Body of pancreas (tissue), 4 donors: ENCODE measurements at places on chromosomes 7 and 10.
A peak's percentile ranks its signal among the peaks of the same experiment; 100 is the strongest.

DNA sequence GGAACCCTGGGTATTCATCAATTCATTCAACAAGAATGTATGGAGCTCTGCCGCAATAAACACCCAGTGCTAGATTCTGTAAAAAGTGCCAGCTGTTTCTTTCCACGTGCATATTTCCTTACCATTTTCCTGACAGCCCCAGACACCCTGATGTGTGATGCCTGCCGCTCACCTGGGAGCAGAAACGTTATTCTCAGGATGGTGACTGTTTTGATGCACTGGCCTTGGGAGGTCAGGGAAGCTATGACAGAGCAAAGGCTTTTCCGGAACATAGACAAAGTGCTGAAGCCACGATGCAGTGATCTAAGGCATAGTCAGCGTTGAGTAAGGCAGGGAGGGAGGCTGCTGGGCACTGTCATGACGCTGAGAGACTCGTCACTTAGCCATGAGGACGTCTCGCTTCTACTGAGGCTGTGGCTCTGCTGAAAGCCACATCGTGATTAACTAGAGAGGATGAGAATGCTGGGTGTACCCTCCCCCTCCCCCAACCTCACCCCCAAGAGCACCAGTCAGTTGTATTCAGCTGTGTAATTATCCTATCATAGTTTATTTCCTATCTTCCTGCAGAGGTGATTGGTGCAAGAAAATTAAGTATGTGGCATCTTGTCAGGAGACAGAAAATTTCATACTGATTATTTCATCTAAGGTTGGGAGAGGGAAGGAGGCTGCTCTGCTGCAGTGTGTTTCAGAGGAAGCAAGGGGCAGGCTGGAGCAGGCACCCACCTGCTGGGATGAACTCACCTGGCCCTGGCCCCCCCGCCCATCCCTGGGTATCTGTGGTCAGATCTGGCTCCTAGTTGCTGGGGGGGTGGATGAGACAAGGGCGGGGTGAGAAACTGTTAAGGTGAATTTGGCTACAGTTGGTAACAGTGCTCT is 48.8 kb upstream of the SMNDC1 start:
- no peak for DNase-seq

- no peak for DNase-seq
These were observed 149.5 kb upstream of the PHF14 start for GRCh38 chr7:10824154-10824553.

DNA sequence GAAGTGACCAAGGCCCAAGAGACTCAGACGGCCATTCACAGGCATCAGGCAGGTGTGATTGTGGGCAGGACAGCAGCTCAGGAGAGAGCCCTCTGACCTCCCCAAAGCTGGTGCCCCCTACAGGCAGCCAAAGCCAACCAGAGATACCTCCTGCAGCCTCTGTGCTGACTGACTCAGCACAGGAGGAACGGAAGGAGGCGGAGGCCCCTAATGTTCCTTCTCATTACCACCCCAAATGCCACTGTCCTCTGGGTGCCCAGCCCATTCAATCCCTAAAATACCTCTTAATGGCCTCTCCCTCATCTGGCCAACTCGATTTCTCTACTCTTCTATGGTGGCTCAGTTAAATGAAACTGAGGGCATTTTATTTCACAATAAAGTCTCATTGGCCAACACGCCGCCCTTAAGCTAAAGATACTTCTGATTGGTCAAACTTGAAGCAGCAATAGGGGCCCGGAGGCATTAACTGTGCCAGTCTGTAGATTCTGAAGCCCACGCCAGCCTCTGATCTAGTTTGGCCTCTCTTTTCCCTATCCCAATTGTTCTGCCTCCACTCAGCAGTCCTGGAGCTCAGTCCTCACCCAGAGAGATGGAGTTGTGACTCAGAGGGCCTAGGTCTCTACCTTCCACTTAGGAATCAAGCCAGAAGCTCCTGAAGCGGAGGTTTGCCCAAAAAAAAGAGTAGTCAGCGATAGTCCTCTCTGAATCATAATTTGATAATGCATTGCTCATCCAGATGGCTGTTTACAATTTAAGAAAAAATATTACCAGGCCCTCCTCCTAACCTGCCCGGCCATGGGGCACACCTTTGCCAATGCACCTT is 1.2 kb downstream of the CYREN start:
- DNase-seq: peak; percentile 38

DNA sequence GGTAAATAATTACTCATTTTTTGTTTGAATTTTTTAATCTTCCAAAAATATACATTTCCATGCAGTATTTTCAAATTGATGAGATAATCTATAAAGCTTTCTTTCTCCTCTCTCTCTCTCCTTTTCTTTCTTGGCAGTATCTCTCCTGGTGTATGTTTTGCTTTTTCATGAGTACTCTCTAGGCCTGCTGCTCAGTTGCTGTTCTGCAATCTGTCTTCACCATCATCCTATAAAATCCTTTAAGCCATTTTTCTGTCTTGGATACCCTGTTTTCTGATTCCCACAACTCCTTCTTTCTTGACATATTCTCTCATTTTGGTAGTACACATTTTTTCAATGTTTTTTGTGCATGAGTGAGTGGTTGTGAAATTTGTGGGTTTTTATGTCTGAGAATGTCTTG is 1558.1 kb upstream of the LRRTM3 start:
- no peak for DNase-seq

GRCh38 chr7:2670720-2671391 is 17.1 kb upstream of the AMZ1 start:
- DNase-seq: peak; percentile 62

DNA sequence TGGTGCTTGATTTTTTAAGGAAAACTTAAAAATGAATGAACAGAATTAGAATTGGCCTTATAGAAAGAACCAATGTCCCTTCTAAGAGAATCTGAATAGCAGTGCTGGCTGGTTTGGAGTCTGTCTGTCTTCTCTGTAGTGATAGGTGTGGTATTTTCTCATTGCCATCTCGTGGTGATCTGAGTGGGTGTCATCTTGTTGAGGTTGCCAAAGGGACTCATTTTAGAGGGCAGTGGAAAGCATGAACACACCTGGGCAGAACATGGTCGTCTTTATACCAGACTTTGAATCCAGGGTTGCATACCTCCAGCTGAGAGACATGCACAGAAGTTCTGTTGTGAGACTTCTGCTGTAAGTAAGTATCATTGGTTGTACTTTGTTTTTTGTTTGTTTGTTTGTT is 15.8 kb downstream of the CUL1 start:
- no peak for DNase-seq

- DNase-seq: no peak
These were observed 943.6 kb upstream of the MBL2 start for GRCh38 chr10:53716156-53716555.

DNA sequence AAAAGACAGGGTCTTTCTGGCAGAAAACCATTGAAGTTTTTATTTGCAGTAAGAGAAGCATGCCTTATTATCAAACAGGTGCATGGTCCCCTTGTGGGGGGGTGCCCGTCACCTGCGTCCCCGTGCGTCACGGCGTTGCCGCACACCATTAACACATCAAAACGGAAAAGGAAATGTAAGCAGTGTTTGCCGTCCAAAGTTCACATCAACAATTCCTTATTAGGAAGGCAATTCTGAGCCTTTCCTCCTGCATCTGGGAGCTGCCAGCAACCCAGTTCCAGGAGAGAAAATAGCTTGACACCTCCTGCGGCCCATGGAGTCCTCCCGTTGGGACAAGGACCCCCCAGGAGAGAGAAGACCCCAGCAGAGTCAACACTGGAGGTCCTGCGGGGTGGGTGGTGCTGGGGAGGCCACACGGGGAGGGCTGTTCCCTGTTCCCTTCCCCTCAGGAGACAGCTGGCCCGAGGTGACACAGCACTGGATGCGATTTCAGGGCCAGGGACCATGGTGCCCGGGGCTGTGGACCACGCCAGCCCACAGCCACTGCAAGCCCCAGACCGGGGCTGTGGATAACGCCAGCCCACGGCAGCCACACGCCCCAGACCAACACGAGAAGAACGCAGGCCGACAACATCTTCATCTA is 39.5 kb downstream of the DIP2C start:
- peak; percentile 91 for DNase-seq

GRCh38 chr10:51821745-51822144 is 122.3 kb upstream of the CSTF2T start:
- DNase-seq: no peak

GRCh38 chr10:43190775-43191174 is 52.5 kb downstream of the CSGALNACT2 start:
- no peak for DNase-seq

- no peak for DNase-seq
These were observed 8.2 kb downstream of the EMX2 start for GRCh38 chr10:117550599-117551329.

- DNase-seq: peak; percentile 39
These were observed 15.8 kb downstream of the TSPAN12 start for GRCh38 chr7:120842121-120842621.

DNA sequence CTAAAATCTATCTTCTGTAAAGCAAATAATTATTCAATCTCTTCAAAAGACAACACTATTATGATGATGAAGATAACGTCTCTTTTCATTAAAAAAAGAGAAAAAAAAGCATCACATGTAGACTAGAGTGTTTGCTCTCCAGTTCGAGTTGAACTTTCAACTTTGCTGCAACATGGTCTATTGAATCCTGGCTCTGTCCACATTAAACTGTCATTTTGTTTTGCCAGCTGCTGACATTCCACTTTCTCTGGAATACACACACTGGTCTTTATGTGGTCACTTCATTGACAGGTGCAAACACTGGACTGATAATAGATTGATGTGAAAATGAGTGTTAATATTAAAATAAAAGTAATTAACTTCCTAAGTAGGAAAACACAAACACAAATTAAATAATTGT is 61.7 kb downstream of the PTF1A start:
- DNase-seq: no peak

DNA sequence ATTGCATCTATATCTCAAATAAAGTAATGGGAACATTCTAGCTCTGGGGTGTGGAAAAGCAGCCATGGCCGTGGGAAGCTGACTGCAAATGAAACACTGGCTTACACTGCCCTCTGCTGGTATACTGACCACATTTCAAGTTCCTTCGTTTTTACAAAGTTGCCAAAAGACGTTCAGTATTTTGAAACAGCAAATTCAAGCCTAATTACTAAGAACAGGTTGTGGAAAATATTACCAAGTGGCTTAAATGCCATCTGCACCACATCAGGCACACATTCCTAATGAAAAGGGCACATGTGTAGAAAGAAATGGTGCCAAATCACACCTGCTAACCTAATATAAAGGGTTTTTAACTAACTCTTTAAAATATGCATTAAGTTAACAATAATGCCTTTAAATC is 83.9 kb downstream of the JAZF1 start:
- DNase-seq: peak; percentile 54

GRCh38 chr7:151410405-151411390 is 860 bp upstream of the WDR86 start:
- DNase-seq: no peak

DNA sequence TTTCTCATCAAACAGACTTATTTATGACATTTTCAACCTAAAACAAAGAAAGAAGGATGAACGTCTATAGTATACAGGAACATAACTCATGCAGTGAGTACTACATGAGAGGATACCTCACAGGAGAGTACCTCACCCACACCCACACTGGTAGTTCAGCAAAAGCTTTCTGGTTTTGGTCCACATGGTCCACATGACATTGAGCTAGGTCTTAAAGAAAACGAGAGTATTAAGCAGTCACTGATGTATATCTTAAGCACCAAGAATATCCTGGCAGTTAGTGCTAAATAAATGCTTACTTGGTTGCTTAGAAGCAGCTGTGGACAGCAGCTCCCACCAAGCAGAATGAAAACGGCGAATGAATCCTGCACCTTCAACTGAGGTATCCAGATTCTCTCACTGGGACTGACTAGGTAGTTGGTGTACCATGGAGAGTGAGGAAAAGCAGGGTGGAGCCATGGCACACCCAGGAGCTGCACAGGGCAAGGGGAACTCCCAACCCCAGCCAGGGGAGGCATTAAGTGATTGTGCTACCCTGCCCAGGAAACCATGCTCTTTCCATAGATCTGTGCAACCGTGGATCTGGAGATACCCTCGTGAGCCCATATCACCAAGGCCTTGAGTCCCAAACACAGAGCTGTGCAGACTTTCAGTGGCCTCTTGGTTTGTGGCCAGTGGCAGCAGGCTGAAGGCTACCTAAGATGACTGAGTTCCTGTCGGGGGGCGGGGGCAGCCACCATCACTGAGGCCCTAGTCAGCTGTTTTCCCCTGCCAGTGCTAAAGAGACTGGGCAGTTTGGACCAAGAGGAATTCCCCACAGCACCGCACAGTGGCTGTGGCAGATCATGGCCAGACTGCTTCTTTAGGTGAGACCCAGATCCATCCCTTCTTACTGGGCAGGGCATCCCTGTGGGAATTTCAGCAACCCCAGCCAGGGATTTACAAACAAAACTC is 143.4 kb downstream of the SGMS1 start:
- no peak for DNase-seq

- DNase-seq: no peak
These were observed 584.9 kb downstream of the TNS3 start for GRCh38 chr7:46996972-46997371.

DNA sequence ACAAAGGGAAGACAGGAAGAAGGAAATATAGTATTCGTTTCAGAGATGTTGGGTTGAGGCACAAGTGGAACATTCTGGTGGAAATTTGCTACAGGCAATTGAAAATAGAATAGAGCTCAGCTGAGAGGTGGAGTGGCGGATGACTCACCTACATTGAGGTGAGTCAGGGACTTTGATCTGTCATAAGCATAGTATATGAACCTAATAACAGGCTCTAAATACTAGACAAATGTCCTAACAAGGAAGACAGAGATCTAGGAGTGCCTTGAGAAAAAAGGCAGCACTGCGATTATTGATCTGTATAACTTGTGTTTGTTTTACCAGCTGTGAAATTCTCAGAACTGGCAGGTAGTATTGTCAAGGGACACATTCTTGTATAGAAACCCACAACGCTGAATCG is 907 bp upstream of the IFRD1 start:
- DNase-seq: peak; percentile 80

DNA sequence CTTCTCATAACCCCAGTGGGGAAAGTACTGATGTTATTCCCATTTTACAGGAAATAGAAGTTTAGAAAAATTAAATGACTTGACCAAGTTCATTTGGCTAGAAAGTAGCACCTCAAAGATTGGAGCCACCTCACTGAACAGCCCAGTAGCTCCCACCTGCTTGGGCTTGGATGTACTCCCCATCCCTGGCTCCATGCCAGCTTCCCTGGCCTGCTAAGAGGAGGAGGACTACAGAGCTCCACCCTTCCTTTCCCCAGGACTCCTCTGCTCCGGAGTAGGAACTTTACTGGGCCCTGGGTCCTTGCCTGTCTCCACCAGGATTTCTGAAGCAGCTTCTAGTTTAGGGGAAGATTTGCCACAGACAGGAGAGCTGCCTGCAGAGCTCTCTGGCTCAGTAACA is 3.1 kb downstream of the HPS6 start:
- DNase-seq: peak; percentile 14

- DNase-seq: no peak
These were observed 21.4 kb upstream of the KIF20B start for GRCh38 chr10:89679986-89680385.

GRCh38 chr10:99353182-99353581 is 24.0 kb downstream of the CNNM1 start:
- no peak for DNase-seq
